ENCODE measurements at places on chromosomes 11 and 22.

DNA sequence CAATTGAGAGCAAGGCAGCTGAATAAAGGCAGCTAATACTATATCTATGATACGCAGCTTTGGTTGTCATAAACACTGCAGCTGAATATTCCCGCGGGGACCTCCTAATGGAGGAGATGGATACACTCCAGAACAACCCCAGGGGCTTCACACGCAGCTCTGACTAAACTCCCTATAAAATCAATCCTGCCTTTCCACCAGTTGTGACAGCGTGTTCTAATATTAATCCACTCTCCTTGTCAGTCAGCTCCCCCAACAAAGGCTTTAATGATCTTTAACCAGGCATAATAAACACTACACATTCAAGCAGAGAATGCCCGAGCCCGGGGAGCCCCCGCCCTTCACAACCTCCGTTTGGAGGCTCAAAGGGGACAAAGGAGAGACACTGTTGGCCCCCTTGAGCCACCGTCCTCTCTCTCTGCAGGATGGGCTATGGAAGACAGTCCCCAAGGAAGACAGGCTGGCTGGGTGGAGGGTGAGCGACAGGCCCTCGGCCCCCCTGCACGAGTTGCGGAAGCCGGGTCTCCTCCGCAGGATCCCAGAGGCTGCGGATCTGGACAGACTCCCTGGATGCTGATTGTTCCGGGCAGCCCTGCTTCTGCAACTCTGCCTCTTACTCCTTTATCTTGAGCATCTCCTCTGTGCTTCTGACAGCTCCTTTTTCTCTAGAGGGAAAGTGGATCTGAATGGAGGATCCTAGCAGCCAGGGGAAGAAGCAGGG lies 565.2 kb downstream of the BUD13 start:
- DNase-seq = no peak

DNA sequence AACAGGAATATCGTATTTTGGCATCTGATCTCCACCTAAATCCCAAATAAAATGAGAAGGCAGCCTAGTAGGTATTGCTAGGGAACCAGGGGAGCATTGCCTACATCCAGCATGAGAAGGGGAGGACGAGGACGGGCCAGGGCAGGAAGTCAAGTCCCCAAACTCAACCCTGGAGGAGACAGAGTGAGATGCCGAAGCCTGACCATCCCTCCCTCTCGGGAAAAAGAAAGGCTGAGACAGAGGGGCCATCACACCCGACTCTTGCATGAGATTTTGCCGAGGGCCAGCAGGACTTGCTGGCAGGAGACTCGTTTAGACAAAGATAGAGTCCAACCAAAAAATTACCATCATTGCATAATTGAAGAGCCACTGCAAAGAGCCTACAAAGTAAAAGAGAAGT lies 50.2 kb upstream of the SPATA19 start:
- no peak for DNase-seq

DNA sequence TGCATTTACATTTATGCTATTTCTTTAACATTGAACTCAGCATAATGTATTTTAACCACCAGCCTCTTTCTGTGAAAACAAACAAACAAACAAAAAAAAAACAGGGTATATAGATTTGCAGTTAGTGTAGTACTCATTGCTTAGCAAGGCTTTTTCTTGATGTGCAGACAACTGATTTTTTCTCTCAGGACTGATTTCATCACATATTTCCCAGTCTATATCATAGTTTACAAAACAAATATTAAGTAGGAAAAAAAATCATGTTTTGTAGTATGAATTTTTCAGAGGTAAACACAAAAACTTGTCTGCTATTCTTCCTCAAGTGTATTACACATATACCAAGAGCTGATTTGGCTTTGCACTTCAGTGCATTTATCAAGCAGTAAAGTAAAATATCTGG lies 123.0 kb downstream of the PDE3B start:
- peak; percentile 56 for DNase-seq

DNA sequence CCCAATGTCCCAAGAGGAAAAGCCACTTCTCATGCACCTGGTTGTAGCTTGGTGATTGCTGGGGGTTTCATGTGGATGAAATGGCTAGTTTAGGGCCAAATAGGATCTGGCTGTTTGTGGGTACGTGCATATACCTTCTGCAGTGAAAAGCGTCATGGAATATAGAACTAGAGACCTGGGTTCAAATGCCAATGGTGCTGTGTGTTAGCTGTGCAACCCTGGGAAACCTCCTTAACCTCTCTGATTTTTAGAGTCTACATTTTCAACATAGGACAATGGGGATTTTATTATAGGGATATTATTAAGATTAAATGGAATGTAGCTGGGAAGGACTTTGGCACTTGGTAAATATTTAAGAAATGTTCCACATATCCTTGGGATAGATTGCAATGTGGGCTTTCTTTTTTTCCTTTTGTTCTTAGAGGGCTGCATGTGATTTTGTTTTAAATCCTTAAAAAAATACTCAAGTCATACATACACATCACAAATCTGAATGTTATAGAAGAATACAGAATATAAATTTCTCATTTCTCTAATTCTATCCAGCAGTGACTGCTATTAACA lies 112.6 kb upstream of the E2F8 start:
- DNase-seq = no peak

- DNase-seq = no peak
Observed at GRCh38 chr11:27179334-27179733, 138.7 kb downstream of the BBOX1 start.

DNA sequence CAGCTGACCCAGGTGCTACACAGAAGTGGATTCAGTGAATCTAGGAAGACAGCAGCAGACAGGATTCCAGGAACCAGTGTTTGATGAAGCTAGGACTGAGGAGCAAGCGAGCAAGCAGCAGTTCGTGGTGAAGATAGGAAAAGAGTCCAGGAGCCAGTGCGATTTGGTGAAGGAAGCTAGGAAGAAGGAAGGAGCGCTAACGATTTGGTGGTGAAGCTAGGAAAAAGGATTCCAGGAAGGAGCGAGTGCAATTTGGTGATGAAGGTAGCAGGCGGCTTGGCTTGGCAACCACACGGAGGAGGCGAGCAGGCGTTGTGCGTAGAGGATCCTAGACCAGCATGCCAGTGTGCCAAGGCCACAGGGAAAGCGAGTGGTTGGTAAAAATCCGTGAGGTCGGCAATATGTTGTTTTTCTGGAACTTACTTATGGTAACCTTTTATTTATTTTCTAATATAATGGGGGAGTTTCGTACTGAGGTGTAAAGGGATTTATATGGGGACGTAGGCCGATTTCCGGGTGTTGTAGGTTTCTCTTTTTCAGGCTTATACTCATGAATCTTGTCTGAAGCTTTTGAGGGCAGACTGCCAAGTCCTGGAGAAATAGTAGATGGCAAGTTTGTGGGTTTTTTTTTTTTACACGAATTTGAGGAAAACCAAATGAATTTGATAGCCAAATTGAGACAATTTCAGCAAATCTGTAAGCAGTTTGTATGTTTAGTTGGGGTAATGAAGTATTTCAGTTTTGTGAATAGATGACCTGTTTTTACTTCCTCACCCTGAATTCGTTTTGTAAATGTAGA lies 1.7 kb downstream of the MALAT1 start:
- DNase-seq = peak; percentile 77

- DNase-seq = no peak
Observed at GRCh38 chr11:109026891-109027489, 362.1 kb downstream of the DDX10 start.

GRCh38 chr11:113014262-113015097 lies 53.3 kb downstream of the NCAM1 start:
- no peak for DNase-seq

GRCh38 chr11:6607190-6607795 lies 3.7 kb downstream of the ILK start:
- DNase-seq = peak; percentile 84

- no peak for DNase-seq
Observed at GRCh38 chr22:31853736-31854495, 90.4 kb upstream of the YWHAH start.

DNA sequence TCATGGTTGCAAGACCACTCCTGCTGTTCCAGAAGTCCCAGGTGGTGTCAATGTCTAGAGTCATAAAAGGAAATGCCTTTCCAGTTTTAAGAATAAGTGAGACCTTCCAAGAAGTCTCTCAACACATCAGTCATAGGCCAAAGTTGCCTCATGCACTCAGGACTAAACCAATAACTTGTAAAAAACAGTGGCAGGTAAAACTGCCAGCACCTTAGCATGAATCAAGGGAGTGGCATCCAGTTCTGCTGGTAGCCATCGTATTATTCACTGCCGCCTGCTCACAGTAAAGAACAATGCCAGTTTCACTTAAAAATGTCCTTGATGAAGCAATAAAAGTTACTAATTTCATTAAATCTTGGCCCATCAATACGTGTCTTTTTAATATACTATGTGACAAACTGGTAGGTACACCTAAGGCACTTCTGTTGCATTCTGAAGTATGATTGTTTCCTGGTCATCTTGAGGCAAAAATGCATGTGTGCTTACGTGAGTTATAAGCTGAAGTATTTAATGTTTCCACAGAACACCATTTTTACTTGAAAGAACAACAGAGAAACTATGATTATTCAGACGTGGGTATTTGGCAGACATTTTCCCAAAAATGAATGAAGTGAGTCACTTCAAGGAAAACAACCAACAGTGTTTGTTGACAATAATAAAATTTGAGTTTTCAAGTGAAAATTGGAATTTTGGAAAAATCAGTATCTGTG lies 125.2 kb upstream of the SNX19 start:
- no peak for DNase-seq

GRCh38 chr11:65181569-65182257 lies at the start of gene CAPN1:
TSS of gene CAPN1 (plus strand) at chr11:65181928. CDS start at chr11:65182702, 774 bp downstream.
- peak; percentile 96 for DNase-seq

DNA sequence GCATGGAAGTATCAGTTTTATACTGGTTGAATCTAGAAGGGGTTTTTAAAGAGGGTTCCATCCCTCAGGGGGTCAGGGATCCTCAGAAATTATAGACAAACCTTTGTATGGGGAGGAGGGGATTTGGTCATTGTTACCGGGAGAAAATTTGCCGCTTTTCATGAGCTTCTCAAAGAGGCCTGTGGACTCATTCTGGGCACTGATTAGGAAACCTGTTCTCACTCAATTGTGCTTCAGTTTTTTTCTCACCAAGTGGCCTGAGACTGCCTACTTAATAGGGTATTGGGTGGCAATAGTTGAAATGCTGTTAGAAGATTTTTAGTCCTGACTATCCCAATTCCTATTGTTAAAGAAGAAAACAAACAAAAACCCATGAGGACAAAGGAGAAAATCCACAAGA lies 14.0 kb downstream of the MPEG1 start:
- DNase-seq = no peak

DNA sequence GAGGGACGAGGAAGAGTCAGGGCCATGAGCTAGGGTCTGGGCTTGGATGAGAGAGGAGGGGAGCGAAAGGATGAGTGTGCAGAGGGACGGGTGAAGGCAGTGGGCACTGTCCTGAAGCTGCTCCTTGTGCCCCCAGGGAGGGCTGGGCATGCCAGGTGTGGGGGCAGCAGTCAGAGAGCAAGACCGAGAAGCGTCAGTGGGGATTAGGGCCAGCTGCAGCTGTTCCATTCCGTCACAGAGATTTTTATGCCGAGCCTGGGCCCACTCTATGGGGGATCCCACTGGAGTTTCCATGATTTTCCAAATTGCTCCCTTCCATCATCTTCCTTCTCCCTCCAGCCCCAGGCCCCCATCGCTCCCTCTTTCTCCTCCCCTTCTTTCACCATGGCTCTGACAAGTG lies 93.2 kb downstream of the NECTIN1 start:
- DNase-seq = no peak

DNA sequence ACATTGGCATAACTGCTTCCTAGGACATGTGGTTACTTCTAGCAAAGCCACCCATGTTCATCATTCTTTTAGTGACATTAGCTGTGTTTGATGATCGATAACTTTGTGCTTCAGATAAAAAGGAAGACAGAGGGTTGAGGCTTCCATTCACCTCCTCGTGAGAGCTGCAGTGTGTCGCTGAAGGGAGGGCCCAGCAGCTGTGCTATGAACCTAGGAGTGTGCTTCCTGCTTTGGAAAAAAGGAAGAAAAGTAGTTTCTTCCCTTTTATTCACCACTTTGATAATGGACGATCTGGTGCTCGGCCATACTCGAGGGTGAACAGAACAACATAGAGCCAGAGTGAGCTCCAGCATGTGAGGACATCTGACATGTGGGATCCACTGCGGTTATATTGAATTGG lies 6.1 kb upstream of the RFPL2 start:
- no peak for DNase-seq

GRCh38 chr11:44941259-44942021 lies 9.2 kb downstream of the TP53I11 start:
- no peak for DNase-seq

DNA sequence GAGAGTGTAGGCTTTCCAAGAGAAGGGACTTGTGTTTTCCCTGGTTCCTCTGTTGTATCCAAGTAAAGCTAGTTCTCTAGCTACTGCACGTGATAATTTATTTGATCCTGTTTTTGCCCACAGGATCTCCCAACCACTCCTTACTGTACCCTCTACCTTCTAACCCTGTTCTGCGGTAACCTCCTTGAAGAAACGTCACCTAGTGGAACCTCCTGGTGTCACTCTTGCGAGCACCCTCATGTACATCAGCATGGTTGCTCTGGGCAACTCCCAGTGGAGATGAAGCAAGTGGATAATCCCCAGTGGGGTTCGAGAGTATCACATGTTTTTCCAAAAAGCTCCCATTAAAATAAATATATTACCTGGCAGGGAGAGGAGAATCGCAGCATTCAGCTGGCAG lies 108.9 kb upstream of the CLMP start:
- no peak for DNase-seq

DNA sequence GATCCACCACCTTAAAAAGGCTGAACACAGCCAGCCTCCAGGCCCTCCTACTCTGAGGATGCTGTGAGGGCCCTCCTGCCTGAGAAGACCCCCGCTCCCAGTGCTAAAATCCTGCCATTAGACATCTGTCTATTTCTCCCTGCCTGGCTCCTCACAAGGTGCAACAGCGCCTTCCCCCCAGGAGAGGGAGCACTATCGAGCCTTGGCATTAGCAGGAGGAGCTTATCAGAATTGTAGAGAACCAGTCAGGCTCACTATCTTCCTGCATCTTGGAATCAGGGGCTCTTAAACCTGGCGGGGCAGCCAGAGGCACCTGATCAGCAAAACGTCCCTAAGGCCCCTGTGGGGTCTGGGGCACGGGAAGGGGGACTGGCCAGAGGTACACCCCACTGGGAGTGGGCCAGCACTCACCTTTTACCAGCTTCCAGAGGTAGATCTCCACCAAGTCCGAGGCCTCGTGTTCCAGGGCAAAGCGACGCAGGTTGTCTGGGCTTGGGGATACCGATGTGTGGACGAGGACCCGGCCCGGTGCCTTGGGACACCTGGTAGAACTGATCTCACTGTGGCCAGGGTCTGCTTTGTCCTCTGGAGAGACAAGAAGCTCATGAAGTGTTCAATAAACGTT lies 28.7 kb downstream of the CHRDL2 start:
- DNase-seq = peak; percentile 95

GRCh38 chr11:31958076-31958735 lies 132.7 kb upstream of the RCN1 start:
- peak; percentile 78 for DNase-seq
